Ecto neural progenitor cell (in vitro differentiated cells): ENCODE measurements at places on chromosomes 5 and 9.
A peak's percentile ranks its signal among the peaks of the same experiment; 100 is the strongest.

DNA sequence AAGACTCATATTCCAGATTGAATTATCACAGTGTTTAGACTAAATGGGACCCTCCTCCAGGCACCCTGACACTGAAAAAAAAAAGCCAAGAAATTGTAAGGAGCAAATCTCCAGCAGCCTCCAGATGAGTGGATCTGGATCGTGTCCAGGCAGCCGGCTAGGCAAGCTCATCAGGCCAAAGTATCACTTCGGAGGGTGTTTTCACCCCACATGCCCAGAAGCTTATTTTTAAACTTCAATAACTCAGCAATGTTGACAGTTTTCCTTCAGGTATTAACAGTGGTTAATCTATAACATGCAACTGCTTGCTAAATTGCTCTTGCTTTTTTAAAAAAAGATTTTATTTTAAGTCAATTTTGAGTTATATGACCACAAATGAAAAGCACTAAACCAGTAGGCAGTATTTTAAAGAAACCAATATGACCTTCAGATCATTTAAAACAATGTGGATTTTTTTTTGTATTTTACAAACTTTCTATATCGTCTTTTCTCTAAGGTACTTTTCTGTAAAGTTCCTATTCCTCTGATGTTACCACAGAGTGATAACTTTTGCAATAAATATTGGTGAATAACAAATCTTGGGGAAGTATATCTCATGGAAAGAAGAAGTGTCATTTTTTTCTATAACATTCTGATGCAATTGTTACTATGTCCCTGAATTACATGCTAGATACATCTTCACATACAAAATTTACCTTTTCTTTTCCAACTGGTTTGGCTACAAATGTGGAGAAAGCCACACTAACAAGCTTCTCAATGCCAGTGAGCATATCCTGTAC, 30.7 kb downstream of the ACOT12 start:
- no peak for DNase-seq

DNA sequence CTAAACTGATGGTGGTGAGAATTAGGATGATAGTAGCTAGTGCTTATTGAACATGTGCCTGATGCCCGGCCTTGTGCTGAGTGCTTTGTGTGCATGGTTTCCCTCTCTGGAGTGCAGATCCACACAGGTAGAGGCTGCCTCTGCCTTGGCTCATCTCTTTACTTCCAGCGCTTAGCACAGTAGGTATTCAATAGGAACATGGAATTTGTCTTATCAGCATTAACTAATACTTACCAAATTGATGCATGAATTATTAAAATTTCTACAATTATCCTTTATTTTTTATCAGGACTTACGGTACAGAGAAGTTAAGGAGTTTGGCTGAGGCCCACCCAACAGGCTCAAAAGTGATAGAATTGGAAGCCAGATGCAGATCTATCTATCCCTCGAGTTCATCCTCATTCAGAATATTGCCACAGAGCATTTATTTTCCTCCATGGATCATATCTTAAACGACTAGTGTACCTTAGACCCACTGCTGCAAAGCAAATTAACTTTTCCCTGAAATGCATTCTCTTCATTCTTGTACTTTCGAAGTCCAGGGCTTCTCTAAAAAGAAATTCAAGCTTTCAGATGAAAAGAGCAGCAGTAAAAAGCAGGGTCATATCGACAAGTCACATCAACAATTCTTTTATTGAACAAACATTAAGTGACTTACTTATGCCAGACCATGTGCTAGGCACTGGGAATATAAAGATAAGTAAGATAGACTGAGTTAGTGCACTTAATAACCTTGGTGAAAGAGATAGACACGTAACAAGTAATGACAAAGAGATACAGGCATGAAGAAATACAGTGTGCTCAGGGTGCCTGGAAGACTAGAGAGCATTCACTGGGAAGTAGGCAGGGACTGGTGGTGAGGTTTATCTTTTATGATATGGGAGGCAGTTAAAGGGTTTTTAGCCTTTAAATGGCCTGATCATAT, 290.0 kb downstream of the ARRDC3 start:
- DNase-seq, result no peak

DNA sequence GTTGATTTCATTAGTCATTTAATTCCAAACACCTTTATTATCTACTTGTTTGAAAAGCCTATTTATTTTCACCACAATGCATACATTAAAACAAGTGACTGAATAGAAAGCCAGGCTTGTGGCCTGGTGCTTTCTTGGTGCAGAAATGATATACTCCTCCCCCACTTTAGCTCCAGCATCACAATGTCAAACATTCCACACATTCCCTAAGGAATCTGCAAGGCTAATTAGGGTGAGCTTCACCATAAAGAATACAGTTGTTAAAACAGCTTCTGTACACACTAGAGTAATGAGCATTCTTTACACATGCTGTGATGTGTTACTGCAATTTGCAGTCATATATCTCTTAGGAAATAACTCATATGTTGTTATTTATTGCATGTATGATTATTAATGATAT, 705.7 kb downstream of the CETN3 start:
- DNase-seq, result no peak

GRCh38 chr5:149931992-149932436, 12.6 kb downstream of the PDE6A start:
- no peak for DNase-seq

- DNase-seq, result no peak
Observed at GRCh38 chr5:52469420-52469819, 318.3 kb upstream of the ITGA1 start.

GRCh38 chr5:140261403-140262171, 41.3 kb downstream of the PFDN1 start:
- no peak for DNase-seq

GRCh38 chr5:140557136-140557805, at the start of gene SRA1:
Gene SRA1, minus strand, starts transcription at chr5:140557473. Its CDS starts 21 bp downstream, at chr5:140557452.
- DNase-seq, result peak; percentile 93
